ENCODE measurements at places on chromosomes 3 and 15.

DNA sequence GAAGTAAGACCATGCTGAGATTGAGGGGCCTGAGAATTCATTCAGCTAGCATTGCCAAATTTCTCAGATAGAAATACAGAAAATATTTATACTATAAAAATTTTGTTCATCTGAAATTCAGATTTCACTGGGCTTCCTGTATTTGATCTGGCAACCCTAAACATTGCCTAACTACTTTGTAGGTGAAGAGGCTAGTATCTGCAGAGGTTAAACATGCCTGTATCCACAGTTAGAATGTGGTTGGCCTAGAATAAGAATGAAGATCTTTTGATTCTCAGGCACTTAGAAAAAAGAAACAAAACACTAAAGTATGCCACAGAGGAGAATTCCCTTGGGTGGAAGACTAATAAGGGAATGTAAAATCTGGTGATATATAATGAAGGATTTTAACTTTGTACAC lies 189.0 kb downstream of the DIPK2A start:
- no peak for DNase-seq

DNA sequence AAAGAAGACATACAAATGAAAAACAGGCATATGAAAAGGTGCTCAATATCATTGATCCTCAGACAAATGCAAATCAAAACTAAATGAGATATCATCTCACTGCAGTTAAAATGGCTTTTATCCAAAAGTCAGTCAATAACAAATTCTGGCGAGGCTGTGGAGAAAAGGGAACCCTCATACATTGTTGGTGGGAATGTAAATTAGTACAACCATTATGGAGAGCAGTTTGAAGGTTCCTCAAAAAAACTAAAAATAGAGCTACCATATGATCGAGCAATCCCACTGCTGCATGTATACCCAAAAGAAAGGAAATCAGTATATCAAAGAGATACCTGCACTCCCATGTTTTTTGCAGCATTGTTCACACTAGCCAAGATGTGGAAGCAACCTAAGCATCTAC lies 165.8 kb downstream of the PLCL2 start:
- DNase-seq = no peak

- DNase-seq = no peak
Measured at GRCh38 chr3:44424758-44425157, 52.7 kb downstream of the ZNF445 start.

- DNase-seq = no peak
Measured at GRCh38 chr3:87856126-87856525, 202.7 kb downstream of the CGGBP1 start.

GRCh38 chr3:163196245-163196644 lies 1699.6 kb downstream of the OTOL1 start:
- no peak for DNase-seq

DNA sequence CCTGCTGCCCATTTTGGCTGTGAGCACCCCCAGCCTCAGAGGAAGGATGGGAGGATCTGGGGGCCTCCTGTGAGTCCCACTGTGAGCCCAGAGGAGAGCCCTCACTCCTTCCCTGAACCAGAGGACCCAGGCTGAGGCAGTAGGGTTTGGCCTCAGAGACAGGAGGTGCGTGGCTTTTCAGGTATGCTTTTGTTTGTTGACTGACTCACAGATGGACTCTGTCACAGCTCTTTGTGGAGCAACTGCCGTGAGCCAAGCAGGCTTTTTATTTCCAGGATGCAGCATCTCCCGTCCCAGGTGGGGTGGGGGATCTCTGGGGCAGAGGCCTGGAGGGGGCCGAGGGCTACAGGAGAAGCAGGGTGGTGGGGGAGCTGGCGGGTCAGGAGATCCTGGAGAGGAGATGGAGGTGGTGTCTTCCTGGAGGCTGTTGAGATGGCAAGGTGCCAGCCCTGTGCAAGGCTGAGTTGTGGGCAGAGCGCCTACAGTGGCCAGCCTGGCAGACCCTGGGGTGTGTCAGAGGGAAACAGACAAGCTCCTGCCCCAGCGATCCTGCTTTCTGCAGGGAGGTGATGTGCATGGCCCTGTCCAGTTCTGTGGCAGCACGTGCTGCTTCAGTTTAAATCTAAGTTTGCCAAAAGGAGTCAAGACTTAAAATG lies 24.0 kb downstream of the PLXNA1 start:
- no peak for DNase-seq

- no peak for DNase-seq
Measured at GRCh38 chr3:41518626-41519025, 319.3 kb downstream of the CTNNB1 start.

DNA sequence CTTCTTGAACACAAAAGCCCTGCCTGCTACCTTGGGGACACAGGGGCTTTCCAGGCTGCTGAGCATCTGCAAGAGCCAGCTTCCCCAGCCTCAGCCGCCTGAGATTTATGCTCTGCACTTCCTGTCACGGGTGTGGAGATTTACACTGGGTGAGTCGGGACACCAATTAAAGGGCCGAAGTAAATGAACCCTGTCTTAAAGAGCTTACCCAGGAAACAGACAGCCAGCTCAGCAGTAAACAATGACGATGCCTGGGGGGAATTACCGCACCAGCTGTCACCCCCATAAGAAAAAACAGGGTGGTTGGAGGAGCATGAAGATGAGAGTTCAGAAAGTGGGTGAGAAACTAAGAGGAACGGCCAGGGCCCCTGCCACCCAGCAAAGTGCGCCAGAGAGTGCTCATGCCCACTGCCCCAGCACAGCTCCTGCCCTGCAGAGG lies 37.5 kb upstream of the IQSEC1 start:
- no peak for DNase-seq

DNA sequence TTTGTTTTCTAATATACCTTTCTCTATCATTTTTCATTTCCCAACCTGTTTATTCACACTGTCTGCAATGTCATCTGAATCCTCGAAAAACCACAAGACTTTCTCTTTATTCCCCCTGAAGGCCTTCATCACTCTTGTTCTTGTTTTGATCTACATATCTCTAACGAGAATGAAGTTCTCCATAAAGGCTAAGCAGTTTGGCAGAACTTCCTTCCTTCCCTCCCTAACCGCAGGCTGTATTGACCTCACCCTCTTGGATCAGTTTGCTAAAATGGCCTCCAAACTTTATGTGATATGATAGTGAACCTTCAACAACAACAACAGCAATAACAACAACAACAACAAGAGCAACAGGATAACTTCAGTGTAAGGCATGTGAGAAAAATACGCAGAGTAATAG lies 392.8 kb downstream of the TIGIT start:
- DNase-seq = no peak

DNA sequence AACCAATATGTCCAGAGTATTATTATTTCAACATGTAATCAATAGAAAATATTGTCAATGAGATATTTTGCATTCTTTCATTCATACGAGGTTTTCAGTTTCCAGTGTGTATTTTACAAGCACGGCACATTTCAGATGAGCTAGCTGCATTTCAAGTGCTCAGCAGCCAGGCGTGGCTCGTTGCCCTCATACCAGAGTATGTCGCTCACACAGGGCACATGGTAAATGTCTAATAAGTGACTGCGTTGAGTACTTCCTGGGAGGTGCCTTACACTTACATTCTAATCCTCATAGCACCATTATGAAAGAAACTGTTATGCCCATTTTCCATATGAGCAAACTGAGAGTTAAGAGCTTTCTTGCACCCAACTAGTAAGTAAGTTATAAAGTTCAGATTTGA lies 47.4 kb downstream of the TMEM266 start:
- no peak for DNase-seq

GRCh38 chr3:112407888-112408702 lies 75.1 kb downstream of the CD200 start:
- DNase-seq = no peak

GRCh38 chr3:106392915-106393314 lies 524.1 kb upstream of the CBLB start:
- DNase-seq = no peak

DNA sequence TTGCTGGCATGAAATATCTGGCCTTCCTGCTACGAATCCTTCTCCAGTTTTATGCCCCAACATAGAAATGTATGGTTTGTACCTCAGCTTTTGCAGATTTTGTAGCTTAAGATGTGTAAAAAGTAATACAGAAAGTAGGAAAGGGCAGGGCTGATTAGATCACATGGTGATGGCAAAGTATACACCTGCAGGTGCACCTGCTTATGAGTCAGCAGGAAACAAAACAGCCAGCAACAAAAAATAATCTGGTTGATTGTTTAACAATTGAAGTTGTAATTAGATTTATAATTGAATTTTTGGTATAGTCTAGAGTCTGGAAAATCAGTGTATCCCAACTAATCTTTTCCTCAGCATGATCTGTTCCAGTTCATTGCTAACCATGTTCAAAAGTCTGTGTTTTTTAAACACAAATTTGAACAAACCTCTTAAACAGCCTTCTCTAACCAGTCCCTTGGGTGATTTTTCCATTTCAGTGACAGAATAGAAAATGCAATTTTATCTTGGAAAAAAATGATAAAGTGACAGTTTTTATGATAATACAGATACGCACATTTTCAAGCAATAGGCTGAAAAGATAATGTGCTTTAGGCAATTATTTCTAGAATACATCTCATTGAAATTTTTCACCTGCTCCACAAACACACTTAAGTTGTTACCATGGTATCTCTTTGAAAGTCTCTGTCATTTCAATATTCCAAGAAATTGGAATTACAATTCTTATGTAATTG lies 477.4 kb downstream of the NAALADL2 start:
- DNase-seq = no peak

GRCh38 chr3:47907784-47908183 lies 104.8 kb downstream of the DHX30 start:
- DNase-seq = no peak

- DNase-seq = no peak
Measured at GRCh38 chr15:33722005-33722672, 246.2 kb upstream of the CHRM5 start.

DNA sequence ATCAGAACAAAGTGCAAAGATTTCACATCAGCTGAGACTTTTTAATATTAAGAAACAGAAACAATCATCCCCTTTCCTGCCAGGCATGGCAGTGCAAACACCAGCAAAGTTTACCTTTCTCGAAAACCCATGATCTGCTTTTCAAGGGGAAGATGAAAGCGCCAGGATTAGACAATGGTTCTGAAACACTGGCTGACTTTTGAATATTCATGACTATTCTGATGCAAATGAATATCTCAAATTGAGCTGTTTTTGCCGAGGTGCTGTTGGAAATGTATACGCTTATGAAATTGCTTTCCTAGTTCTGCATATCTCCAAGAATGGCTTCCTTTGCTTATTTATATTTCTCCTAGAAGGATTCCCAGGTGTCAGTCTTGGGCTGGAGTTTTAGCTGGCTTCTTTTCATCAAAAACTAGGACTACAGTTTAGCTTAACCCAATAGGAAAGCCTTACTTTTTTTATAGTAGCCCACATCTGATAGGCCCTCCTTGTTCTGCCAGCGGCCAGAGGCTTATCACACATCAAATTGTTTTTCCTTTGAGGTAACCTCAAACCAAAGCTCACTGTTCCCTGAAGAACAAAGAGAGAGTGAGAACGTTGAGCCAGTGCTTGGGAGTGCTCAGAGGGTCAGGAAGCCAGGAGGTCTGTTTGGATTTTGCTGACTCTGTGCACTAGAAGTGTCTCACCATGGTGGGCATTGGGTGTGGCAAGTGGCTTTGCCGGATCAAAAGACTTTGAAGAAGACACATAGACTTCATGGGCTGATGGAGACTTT lies 74.0 kb upstream of the PLCL2 start:
- no peak for DNase-seq

Measured in stimulated activated CD4-positive, alpha-beta T cell treated with anti-CD3 and anti-CD28 coated beads, Interleukin-1b, Interleukin-23, amount 100 ng/mL, for 4 hours (primary cell).